ENCODE measurements at places on chromosomes 3 and 15. TPM values are rescaled to one million over a fixed set of nuclear protein-coding genes. Genes with fewer than 3 reads are reported as not detected.

The RETNLB gene
- total RNA-seq, result not detected

The GJD2 gene
- not detected for total RNA-seq

The NUTM1 gene
- total RNA-seq, result not detected

The CCRL2 gene
- 14.4 TPM for total RNA-seq

DNA sequence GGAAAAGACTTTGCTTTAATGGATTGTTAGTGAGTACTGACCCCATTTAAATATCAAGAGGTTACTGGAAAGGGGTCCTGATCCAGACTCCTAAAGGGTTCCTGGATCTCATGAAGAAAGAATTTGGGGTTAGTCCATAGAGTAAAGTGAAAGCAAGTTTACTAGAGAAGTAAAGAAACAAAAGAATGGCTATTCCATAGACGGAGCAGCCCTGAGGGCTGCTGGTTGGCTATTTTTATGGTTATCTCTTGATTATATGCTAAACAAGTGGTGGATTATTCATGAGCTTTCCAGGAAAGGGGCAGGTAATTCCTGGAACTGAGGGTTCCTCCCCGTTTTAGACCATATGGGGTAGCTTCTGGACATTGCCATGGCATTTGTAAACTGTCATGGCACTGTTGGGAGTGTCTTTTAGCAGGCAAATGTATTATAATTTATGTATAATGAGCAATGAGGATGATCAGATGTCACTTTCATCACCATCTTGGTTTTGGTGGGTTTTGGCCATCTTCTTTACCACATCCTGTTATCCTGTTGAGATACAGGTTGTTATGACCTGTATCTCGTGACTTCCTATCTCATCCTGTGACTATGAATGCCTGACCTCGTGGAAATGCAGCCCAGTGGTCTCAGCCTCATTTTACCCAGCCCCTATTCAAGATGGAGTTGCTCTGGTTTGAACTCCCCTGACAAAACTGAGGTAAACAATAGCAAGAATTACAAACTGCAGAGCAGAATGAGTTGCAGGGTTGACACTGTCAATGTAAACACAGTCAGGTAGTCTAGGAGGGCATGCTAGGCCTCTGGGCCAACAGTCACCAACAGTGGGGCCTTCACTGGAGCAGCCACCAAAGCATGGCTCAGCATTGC lies 10.3 kb upstream of the GPR160 start:
- peaks cover 6% of the 10 kb centered on the region for H3K36me3 ChIP-seq
- peaks cover 19% of the 10 kb centered on the region for H3K4me1 ChIP-seq
- H3K4me3 ChIP-seq, result peak overlapping the region; percentile 45
- peak overlapping the region; percentile 75 for H3K27ac ChIP-seq
- DNase-seq, result no peak
- no peaks in the 10 kb centered on the region for H3K27me3 ChIP-seq

GRCh38 chr3:15585111-15585845 lies 16.1 kb downstream of the HACL1 start:
- H3K27me3 ChIP-seq, result no peaks in the 10 kb centered on the region
- H3K27ac ChIP-seq, result no peak overlapping the region
- H3K4me3 ChIP-seq, result no peak overlapping the region
- peaks cover 16% of the 10 kb centered on the region for H3K36me3 ChIP-seq
- DNase-seq, result no peak

DNA sequence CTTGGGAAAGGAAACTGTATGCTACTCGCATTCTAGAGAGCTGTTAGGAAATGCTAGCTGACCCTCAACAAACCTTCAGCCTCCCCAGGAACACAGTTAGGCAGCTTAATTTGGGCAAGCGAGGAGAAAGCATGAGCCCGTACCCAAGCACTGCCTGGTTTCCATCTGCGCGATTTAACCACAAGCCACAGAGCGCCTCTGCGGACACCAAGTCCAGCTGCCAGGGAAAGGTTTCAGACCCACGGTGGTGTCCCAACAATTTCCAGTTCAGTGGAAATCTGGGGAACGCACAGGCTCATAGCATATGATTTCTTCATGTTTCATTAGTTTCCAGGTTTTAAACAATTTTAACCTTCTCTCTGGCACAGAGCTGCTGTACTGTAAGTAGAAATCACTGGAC lies 617.6 kb downstream of the FHIT start:
- no peak overlapping the region for H3K4me3 ChIP-seq
- H3K27ac ChIP-seq, result no peak overlapping the region
- H3K27me3 ChIP-seq, result no peaks in the 10 kb centered on the region

DNA sequence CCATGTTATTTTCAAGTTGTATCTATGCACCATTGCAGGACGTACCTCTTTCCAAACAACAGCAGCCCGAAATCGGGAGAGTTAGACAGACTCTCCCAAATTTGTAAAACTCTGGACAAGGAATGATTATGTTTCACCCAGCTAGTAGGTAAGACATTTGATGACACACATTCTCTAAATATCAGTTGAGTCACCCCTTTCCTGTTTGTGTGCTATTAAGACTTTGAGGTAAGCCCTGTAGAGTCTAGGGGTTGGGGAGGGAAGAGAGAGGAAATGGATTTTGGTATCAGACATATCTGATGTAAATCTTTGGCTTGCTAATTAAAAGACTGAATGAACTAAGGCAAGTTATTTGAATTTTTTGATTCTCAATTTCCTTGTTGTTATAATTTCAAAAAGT lies 999.0 kb downstream of the TUSC7 start:
- H3K27ac ChIP-seq, result no peak overlapping the region
- H3K36me3 ChIP-seq, result no peaks in the 10 kb centered on the region
- DNase-seq, result no peak

DNA sequence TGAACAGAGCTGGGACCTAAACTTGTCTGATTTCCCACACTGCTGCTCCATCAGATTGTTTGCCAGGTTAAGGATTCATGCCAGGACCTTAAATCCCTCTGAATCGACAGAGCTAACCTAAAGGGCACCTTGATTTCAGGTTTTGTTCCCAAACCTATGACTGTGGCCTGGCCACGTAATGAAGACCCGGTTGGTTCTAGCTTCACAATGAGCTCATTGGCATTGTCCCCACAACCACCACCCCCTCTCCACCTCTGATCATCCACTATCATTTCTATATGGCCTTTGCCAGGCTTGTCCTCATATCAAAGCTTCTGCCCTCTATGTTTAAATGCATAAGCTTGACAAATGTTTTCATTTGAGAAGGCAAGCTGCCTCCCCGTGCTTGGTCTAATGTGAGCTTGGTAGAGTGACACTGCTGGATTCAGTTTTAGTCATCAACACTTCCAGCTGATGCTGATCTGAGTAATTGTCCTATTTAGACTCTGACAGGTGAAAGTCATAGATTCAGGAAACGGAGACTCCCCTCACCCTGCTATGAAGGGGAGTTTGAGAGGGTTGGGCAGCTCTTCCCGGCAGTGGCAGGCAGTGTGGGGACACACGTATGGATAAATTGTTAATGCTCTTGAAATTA lies 407.1 kb upstream of the CFAP20DC start:
- peaks cover 2% of the 10 kb centered on the region for H3K4me1 ChIP-seq
- no peak for DNase-seq
- H3K27ac ChIP-seq, result no peak overlapping the region
- no peaks in the 10 kb centered on the region for H3K27me3 ChIP-seq
- H3K4me3 ChIP-seq, result no peak overlapping the region
- H3K36me3 ChIP-seq, result peaks cover 4% of the 10 kb centered on the region

GRCh38 chr3:15500107-15500724 lies 21.3 kb downstream of the COLQ start:
- H3K27ac ChIP-seq, result no peak overlapping the region
- peaks cover 1% of the 10 kb centered on the region for H3K36me3 ChIP-seq
- no peak overlapping the region for H3K4me3 ChIP-seq
- H3K27me3 ChIP-seq, result no peaks in the 10 kb centered on the region
- peaks cover 34% of the 10 kb centered on the region for H3K4me1 ChIP-seq
- DNase-seq, result no peak

DNA sequence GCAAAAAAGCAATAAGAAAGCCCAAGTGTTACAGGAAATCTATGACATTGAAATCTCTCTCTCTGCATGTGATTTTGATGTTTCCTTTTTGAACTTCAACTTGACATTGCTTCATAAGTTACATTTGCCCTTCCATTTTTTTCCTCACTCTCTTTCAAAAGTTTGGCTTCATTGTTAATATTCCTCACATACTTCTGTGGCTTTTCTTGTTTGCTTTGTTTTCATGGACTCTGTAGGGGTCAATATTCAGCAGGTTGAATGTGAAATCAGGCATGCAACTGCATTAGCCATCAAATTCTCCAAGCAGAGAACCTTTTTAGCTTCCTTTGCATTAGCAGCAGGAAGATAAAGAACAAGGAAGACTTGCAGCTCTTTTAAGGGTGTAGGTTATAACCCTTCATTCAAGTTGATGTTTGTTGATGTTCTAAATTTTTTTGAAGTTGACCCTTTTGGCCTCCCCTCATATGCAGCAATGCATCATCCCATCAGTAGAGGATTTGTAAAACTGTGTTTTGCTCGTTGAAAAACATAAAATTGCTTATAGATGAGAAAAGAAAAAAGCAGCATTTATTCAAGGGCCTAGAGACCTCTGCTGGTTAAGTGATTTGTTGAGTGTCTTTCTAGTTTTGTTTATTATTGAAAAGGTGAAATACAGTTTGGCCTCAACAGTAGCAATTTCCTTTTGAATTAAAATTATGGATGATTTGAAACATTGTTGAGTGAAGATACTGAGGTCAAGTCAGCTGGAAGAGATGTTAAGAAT lies 211.4 kb downstream of the IL5RA start:
- H3K36me3 ChIP-seq, result no peaks in the 10 kb centered on the region
- H3K27ac ChIP-seq, result no peak overlapping the region
- H3K4me1 ChIP-seq, result no peaks in the 10 kb centered on the region
- H3K4me3 ChIP-seq, result no peak overlapping the region

DNA sequence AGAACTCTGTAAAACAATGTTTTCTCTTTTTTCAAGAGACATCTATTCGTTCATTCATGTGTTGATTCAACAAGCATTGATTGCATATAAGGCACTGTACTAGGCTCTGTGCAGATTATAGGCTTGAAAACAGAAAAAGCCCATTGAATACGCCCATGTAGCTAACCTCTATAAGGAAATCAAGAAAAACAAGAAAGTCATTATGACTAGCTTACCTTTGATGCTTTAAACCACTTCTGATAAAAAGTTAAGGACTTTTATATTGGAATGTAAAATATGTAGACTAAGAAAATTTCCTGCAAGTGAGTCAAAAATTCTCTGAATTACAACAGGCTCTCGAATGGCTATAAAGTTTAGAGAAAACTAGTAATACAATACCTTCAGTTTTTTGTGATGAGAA lies 92.5 kb downstream of the BDH1 start:
- H3K27ac ChIP-seq, result no peak overlapping the region
- no peak overlapping the region for H3K4me3 ChIP-seq
- peaks cover 3% of the 10 kb centered on the region for H3K36me3 ChIP-seq
- H3K27me3 ChIP-seq, result peaks cover 33% of the 10 kb centered on the region

DNA sequence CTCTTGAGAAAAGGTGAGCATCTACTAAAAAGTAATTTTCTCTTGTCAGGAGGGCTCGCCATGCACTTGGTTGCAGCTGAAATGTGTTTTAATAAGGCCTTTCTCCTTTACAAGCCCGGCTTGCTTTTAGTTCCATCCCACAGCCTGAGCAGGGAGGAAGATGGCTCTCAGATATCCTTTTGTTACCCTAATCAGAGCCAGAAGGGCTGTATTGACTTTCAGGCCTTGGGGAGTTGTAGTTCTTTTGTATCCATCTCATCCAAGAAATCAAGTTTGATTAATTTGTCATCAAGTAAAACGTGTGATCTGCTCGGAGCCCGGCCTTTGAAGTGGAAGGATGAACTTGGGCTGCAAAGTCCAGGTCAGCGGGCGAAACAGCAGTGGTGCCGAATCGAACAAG lies 52.9 kb downstream of the EIF4E3 start:
- DNase-seq, result no peak
- no peak overlapping the region for H3K27ac ChIP-seq
- H3K36me3 ChIP-seq, result peaks cover 11% of the 10 kb centered on the region
- H3K4me3 ChIP-seq, result no peak overlapping the region
- no peaks in the 10 kb centered on the region for H3K4me1 ChIP-seq

- no peak overlapping the region for H3K27ac ChIP-seq
- no peak for DNase-seq
- H3K4me1 ChIP-seq, result peaks cover 2% of the 10 kb centered on the region
- no peaks in the 10 kb centered on the region for H3K36me3 ChIP-seq
- peaks cover 10% of the 10 kb centered on the region for H3K27me3 ChIP-seq
These were observed 61.5 kb downstream of the ASB7 start for GRCh38 chr15:100663915-100664281.

GRCh38 chr3:197567904-197568681 lies 12.3 kb upstream of the BDH1 start:
- no peak overlapping the region for H3K4me3 ChIP-seq
- H3K36me3 ChIP-seq, result peaks cover 14% of the 10 kb centered on the region

- H3K4me3 ChIP-seq, result peak overlapping the region; percentile 94
- peaks cover 7% of the 10 kb centered on the region for H3K36me3 ChIP-seq
- H3K4me1 ChIP-seq, result peaks cover 37% of the 10 kb centered on the region
- DNase-seq, result peak; percentile 65
These were observed 1.0 kb downstream of the ANP32A start for GRCh38 chr15:68819495-68820294.

GRCh38 chr3:180466401-180467011 lies 135.5 kb upstream of the TTC14 start:
- H3K4me1 ChIP-seq, result no peaks in the 10 kb centered on the region
- H3K4me3 ChIP-seq, result no peak overlapping the region
- DNase-seq, result no peak
- no peak overlapping the region for H3K27ac ChIP-seq
- H3K27me3 ChIP-seq, result no peaks in the 10 kb centered on the region

GRCh38 chr3:27559835-27560234 lies 75.7 kb upstream of the SLC4A7 start:
- H3K36me3 ChIP-seq, result no peaks in the 10 kb centered on the region
- DNase-seq, result no peak
- no peak overlapping the region for H3K27ac ChIP-seq
- H3K4me3 ChIP-seq, result no peak overlapping the region

- H3K27ac ChIP-seq, result no peak overlapping the region
- no peak for DNase-seq
- H3K36me3 ChIP-seq, result peaks cover 1% of the 10 kb centered on the region
- H3K4me1 ChIP-seq, result peaks cover 2% of the 10 kb centered on the region
These were observed 24.4 kb downstream of the SEC61A1 start for GRCh38 chr3:128076483-128077201.
